SK-MEL-5 (cell line): ENCODE measurements at places on chromosomes 16 and 17.

- no peak for DNase-seq
Observed at GRCh38 chr16:3787924-3788661, 70.8 kb upstream of the TRAP1 start.

DNA sequence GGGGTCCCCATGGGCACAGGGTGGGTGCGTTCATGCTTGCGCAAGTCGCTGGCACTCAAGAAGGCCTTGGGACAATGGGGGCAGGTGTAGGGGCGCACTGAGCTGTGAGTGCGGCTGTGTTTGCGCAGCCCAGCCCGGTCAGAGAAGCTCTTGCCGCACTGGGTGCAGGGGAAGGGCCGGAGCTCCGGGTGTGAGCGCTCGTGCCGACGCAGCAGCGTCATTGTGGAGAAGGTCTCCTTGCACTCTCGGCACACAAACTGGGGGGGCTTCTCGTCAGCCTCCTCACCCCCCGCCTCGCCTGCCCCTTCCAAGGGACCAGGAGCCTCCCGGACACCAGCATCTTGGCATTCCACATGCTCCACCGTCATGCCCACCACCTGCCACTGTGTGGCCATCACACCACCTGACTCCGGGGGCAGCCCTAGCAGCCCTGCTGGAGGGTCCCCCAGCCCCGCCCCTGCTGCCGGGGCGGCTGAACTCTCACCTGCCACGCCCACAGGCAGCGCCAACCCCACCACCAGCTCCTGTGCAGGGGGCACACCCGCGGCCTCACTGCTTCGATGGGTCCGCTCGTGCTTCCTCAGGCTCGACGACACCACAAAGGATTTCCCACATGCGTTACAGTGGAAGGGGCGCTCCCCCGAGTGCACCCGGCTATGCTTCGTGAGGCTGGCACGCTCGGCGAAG lies 12.8 kb downstream of the ZNF668 start:
- DNase-seq, result no peak

DNA sequence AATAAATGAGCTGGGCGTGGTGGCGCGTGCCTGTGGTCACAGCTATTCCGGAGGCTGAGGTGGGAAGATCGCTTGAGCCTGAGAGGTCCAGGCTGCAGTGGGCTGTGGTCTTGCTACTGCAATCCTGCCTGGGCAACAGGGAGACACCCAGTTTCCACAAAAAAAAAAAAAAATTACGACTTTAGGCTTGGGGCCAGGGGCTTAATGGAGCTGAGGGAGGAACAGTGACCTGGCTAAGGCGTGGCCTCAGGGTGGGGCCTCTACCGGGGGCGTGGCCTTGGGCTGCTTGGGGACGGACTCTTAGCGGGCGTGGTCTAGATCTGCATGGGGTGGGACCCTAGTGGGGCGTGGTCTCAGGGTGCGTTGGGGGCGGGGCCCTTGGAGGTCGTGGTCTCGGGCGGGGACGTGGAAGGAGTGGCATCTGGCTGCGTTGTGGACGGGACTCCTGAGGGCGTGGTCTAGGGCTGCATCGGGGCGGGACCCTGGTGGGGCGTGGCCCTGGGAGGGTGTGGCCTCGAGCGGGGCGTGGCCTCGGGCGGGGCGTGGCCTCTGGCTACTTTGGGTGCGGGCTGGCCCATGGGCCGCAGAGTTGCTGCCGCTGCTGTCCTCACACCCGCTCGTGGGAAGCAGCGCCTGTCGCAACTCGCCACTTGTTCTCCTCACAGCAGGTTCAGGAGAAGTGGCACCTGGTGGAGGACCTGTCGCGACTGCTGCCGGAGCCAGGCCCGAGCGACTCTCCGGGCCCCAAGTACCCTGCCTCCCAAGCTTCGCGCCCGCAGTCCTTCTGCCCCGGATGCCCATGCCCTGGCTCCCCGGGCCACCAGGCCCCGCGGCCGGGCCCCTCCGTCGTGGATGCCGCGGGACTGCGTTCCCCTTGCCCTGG lies 5.8 kb upstream of the C17orf99 start:
- peak; percentile 100 for DNase-seq

DNA sequence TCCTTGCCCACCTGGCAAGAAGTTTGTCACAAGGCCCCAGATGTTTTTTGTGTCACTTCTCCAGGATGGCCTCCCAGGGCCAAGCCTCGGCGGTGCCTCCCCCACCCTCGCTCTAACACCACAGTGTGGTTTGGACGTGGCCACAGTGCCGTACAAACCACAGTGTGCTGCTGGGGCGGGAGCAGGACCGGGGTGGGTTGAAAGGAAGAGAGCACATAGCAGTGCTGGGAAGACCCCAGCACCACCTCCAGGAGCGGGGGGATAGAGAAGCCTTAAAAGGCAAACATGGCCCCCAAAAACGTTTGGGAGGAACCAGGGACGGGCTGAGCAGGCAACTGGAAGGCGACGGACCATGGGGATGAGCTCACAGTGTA lies 5.0 kb upstream of the BCL6B start:
- no peak for DNase-seq

- DNase-seq, result peak; percentile 81
Observed at GRCh38 chr17:19645734-19646201, 2.8 kb upstream of the ALDH3A2 start.
